ENCODE measurements at places on chromosomes 12 and 14. TPM values are rescaled to one million over a fixed set of nuclear protein-coding genes. Genes with fewer than 3 reads are reported as not detected.

Gene SFSWAP
- 47.3 TPM for total RNA-seq

Gene SERPINA5
- not detected for total RNA-seq

Gene IKZF4
- 2.8 TPM for total RNA-seq

Gene CLEC9A
- not detected for total RNA-seq

Gene SLCO1B1
- not detected for total RNA-seq

Gene TSHR
- total RNA-seq: not detected

Gene LGR5
- 15.8 TPM for total RNA-seq

Measured in Peyer's patch (tissue), 4 donors.